ENCODE measurements at places on chromosomes 12 and 14. TPM values are rescaled to one million over a fixed set of nuclear protein-coding genes. Genes with fewer than 3 reads are reported as not detected.

DNA sequence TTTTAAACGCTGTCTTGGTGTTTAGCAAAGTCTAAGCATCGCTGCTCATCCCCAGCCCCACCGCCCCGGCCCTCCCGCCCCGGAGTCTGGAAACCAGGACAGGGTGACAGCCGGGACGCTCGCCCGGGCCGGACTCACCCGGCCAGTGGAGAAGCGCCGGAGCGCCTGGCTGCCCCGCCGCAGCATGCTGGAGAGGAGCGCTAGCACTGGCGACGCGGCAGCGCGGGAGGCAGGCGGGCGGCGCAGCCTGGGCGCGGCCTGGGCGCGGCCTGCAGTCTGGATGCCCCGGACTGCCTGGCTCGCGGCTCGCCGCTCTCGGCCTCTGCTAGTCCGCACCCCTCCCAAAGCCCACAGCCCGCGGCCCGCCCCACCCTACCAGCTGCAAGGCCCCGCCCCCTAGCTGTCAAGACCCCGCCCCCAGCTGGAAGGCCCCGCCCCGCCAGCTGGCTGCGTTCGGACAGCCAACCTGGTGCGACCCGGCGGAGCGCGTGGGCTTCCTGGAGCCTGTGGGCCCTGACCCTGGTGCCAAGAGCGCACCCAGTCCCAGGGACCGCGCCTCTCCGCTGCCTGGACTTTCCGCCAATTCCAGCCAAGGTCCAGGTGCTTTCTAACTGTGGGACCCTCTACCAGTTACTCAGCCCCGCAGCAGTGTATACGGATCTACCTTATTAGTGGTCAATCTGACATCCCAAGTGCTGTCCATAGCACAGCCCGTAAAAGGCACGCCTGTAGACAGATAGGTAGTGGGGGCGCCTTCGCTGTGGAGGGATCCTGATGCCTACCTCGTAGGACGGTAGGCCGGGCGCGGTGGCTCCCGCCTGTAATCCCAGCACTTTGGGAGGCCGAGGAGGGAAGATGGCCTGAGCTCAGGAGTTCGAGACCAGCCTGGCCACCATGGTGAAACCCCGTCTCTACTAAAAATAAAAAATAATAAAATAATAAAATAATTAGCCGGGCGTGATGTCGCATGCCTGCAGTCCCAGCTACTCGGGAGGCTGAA is at the start of gene ALDH1L2:
TSS of gene ALDH1L2 (minus strand) at position 208 of the 1,000 bp plus-strand sequence. CDS start at position 186, 22 bp downstream.
- peak; percentile 82 for DNase-seq

- DNase-seq = peak; percentile 72
Observed at GRCh38 chr14:77862154-77862786, 62.4 kb downstream of the ADCK1 start.

DNA sequence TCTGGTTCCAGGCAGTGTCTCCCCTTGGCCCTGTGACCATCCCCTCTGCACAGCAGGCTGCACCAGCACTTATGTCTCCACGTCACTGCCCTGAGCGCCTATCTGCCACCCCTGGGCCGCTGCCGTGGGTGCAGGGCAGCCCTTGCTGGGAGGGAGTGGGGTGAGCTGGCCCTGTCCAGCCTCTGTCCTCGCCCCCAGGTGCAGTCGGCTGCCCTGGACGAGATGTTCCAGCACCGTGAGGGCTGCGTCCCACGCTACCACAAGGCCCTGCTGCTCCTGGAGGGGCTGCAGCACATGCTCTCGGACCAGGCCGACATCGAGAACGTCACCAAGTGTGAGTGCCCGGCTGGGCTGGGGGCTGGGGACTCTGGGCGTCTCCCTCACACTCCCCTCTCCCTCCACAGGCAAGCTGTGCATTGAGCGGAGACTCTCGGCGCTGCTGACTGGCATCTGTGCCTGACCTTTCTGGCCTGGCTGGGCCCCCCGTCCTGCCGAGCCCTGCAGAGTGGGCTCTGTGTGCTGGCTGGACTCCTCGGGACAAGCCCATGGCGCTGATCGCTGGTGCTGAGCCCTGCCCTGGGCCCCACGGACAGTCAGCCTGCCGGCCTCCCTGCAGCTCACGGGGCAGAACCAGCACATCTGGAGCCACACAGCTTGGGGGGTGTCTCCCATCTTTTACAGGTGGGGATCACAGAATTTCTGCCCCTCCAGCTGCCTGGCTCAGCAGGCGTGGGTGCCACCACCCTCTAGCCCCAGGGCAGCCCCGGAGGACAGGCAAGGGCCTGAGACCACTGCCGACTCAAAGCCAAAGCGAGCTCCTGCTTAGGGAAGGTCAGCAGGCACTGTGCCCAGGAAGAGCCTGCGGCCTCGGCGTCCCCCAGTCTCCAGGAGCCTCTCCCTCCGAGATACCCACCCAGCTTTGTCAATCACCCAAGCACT is 7.9 kb upstream of the PUS1 start:
- no peak for DNase-seq

DNA sequence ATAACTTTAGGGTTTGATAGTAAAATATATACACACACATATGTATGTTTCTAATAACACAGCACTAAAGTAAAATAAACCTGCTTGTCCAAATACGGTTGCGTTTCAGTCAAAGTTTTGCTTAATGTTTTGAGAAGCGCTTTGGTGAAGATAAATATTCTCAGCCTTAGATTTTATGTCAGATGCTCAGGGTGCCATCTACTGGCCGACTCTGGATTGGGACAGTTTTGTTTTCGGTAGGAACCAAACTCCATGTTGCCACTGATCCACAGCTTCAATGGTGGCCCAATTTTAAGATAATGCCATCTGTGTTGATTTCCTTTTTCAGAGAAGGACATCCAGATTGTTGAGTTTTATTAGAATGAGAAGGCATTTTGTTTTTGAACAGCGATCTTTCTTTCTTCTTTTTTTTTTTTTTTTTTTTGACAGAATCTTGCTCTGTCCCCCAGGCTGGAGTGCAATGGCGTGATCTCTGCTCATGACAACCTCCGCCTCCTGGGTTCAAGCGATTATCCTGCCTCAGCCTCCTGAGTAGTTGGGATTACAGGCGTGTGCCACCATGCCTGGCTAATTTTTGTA is 43.1 kb downstream of the LLPH start:
- peak; percentile 55 for DNase-seq

- DNase-seq = peak; percentile 71
Observed at GRCh38 chr12:122062832-122063693, 15.5 kb upstream of the MLXIP start.

- DNase-seq = no peak
Observed at GRCh38 chr12:9977916-9978315, 6.7 kb downstream of the CLEC12A start.

DNA sequence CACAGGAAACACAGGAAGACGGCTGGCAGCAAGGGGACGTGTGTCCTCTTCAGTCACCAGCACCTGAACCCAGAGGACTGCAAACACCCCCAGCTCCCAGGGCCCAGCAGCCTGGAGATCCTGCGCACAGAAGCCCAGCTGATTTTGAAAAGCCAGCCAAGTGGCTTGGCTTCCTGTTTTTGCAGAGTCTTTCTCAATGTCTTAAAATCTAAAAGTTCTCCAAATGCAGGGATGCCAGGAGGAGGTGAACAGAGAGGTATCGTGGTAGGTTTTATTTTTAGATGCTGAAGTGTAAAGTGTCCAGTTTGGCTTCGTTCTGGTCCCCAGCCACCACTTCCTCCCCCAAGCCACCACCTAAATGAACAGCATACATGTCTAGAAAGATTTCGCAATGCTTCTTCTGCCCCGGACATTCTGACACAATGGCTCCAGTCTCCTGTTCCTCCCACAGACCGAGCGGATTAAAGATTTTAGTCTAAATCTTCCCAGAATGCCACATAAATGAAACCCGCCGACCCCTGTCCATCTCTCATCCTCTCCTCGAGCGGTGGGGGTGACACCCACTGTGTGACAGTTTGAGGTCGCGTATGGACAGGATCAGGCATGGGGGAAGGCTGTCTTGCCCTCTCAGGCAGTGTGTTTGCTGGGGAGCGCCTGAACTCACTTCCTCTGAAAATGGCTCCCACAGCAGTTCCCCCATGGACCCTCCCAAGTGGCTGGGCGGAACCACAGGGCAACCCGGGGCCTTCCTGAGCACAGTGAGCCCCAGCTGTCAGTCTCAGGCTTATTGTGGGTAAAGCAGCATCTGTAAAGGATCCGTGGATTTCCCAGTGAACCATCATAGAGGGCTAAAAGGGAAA is 41.6 kb downstream of the ITPK1 start:
- no peak for DNase-seq

- DNase-seq = no peak
Observed at GRCh38 chr12:97299847-97300246, 162.8 kb upstream of the RMST start.

DNA sequence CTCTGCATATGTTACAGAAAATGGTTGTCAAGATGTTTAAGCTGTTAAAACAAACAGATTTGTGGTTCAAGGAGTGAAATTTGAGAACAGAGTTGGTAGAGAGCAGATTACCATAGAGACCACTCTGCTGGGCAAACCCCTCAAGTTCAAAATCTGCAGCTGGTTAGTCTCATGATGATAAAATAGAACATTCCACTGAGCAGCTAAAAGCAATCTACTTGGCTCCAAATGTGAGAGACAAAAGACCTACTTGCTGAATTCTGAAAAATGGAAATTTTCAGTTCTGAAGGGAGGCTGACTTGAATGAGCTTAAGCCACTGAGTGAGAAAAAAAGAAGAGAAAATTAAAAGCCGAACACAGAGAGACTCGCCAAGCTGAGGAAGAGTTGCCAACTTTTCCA is 519.3 kb downstream of the NOVA1 start:
- no peak for DNase-seq

DNA sequence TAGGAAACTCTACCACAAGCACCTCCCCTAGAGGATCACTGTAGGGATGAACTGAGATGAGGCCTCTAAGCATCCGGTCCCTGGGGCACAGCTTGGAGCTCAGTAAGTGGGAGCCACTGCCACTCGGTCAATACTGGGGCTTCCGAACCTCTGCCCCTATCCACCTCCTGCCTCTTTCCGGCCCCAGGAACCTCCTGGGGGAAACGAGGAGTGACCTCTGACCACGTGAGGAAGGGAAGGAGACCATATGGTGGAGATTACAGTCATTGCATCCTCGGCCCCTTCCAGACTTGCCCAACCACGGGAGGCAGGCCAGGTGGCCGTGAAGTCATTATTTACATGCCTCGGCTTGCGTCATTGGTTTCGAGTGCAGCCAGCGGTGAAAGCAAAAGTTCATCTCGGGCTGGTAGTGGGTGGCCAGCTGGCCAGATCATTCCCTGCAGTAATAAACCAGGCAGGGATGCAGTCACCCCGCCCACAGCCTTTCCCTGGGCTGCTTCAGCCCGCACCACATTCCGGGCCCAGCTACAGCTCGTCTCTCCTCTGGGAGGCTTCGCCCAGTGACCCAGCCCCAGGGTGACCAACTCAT is 65.4 kb downstream of the C14orf132 start:
- peak; percentile 81 for DNase-seq

GRCh38 chr12:14452865-14453264 is 87.4 kb downstream of the ATF7IP start:
- no peak for DNase-seq

GRCh38 chr12:67457778-67458665 is 188.9 kb downstream of the CAND1 start:
- DNase-seq = no peak

DNA sequence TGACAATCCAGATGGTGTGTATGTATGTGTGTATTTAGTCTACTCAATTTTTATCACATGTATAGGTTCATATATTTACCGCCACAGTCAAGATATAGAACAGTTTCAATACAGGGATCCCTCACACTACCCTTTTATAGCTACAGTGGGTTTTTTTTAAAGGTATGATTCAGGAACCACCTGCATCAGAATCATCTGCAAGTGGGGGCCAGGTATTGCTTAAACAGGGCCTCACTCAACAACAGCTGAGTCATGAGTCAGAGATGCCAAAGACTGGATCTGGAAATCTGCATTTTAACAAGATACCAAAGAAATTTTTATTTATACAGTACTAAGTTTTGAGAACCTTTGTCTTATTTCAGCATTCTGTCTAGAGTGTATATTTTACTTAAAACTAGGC is 117.6 kb downstream of the SLC35F4 start:
- DNase-seq = no peak

- no peak for DNase-seq
Observed at GRCh38 chr12:123490089-123490488, 32.1 kb downstream of the SNRNP35 start.

- DNase-seq = no peak
Observed at GRCh38 chr12:80791863-80792262, 75.2 kb downstream of the MYF5 start.

- DNase-seq = no peak
Observed at GRCh38 chr12:112131686-112132085, 6.3 kb downstream of the TRAFD1 start.

GRCh38 chr14:54353694-54354093 is 43.1 kb upstream of the CDKN3 start:
- DNase-seq = no peak

DNA sequence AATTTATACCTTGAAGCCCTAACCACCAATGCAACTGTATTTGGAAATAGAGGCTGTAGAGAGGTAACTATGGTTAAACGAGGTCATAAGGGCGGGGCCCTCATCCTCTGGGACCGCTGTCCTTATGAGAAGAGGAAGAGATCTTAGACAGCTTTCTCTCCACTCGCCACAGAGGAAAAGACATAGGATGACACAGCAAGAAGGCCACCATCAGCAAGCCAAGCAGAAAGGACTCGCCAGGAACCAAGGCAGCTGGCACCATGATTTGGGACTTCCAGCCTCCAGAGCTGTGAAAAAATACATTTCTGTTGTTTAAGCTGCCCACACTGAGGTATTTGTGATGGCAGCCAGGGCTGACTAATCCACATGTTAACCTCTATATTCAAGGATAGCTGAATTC is 30.4 kb upstream of the BCAT1 start:
- DNase-seq = no peak

- peak; percentile 73 for DNase-seq
Observed at GRCh38 chr14:31025367-31026076, at the start of gene AP4S1. TSS of gene AP4S1 (plus strand) at chr14:31025649. CDS start at chr14:31066197, 40,548 bp downstream.

DNA sequence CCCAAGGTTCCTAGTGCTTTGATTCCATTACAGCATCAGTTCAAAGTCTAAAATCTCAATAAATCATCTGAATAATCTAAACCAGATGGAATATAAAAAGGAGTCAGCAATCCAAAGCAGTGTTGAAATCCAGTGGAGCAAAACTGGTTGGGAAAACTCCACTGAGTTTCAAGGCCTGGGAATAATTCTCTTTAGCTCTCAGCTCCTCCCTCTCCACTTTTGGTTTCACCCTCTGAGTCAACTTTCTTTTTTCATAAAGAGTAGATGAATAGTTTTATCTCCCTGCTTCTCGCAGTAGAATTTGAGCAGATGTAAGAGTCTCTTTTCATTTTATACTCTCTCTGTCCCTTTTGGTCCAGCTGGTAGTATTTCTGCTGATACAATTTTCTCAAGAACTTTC is 338.6 kb downstream of the APAF1 start:
- no peak for DNase-seq

- DNase-seq = no peak
Observed at GRCh38 chr12:121003650-121004049, 12.6 kb downstream of the C12orf43 start.

DLGAP5 gene
- 13.7 TPM for total RNA-seq

FOXA1 gene
- total RNA-seq = 73.3 TPM

TMEM229B gene
- 12.6 TPM for total RNA-seq

SERPINA5 gene
- 3.8 TPM for total RNA-seq

SPIC gene
- not detected for total RNA-seq

SLC24A4 gene
- 0.63 TPM for total RNA-seq

CFAP54 gene
- total RNA-seq = 0.82 TPM
